ENCODE measurements at places on chromosomes 4 and X. TPM values are rescaled to one million over a fixed set of nuclear protein-coding genes. Genes with fewer than 3 reads are reported as not detected.

- no peak overlapping the region for H3K27ac ChIP-seq
- H3K27me3 ChIP-seq: no peaks in the 10 kb centered on the region
- H3K4me1 ChIP-seq: no peaks in the 10 kb centered on the region
- no peak for DNase-seq
- no peaks in the 10 kb centered on the region for H3K36me3 ChIP-seq
These were observed 69.3 kb downstream of the OPHN1 start for GRCh38 chrX:68363984-68364383.

GRCh38 chr4:74501579-74501978, 56.6 kb downstream of the AREG start:
- H3K27ac ChIP-seq: no peak overlapping the region
- H3K4me1 ChIP-seq: no peaks in the 10 kb centered on the region
- H3K27me3 ChIP-seq: peaks cover 7% of the 10 kb centered on the region
- H3K36me3 ChIP-seq: no peaks in the 10 kb centered on the region
- no peak overlapping the region for H3K4me3 ChIP-seq

MTM1 gene
- 11.6 TPM for total RNA-seq

TECRL gene
- not detected for total RNA-seq

Data from activated CD8-positive, alpha-beta T cell treated with anti-CD3 and anti-CD28 coated beads for 36 hours (primary cell).